Dermis microvascular lymphatic vessel endothelial cell (primary cell): ENCODE measurements at places on chromosomes 1 and 21. TPM values are rescaled to one million over a fixed set of nuclear protein-coding genes. Genes with fewer than 3 reads are reported as not detected.

The KRTAP8-1 gene
- total RNA-seq: not detected in 2 replicates

The TSACC gene
- not detected in 2 replicates for total RNA-seq

The ROR1 gene
- 0.25 and 0.26 TPM in 2 replicates for total RNA-seq

The XCL2 gene
- total RNA-seq: not detected in 2 replicates

- DNase-seq: no peak
Observed at GRCh38 chr1:191546803-191547202, 611.5 kb upstream of the RGS18 start.

DNA sequence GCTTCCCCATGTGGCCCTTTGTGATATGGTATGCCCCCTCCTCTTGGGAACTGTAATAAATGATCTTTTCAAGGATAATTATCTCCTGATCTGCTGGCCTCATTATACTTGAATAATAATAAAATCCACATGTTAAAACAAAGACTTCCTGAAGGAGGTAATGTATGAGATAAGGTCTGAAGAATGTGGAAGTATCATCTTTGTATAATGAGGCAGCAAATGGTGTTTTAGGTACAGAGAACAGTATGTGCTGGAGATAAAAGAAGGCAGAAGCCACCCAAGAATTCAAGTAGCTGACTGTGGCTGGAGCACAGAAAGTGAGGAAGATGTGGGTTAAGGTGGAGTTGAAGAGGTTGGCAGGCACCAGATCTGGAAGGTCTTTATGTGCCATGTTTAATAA lies 12.8 kb upstream of the COG2 start:
- DNase-seq: no peak

DNA sequence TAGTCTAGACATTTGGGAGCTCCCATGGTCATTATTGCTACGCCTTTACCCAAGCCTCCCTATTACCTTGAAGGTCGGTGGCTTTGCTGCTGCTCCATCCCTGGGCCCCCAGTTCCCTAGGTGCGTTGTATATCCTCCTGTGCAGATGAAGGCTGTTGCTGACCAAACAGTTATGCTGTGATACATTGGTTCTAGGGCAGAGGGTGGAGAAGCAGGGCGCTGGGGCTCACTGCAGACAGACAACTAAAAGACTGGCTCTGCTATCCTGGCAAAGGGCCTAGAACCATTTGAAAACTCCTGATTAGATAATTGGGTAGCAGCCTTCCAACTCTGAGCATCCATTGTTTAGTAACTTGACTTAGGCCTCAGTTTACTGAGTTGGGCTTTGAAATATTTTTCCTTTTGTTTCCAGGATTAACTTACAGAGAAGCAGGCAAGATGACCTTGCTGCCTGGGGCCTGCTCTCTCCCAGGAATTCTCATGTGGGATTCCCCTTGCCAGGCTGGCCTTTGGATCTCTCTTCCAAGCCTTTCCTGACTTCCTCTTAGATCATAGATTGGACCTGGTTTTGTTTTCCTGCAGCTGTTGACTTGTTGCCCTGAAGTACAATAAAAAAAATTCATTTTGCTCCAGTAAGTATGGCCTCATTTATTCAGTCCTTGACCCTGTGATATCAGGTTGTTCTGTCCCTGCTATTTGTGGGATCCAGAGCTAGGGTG lies 15.5 kb downstream of the CHI3L2 start:
- no peak for DNase-seq

- DNase-seq: no peak
Observed at GRCh38 chr1:42152907-42153600, at the start of gene GUCA2B. TSS of gene GUCA2B (plus strand) at chr1:42153410. CDS start at chr1:42153451, 41 bp downstream.

- DNase-seq: no peak
Observed at GRCh38 chr21:40421121-40421520, 425.8 kb downstream of the DSCAM start.
